ENCODE measurements at places on chromosomes 6 and 20.

DNA sequence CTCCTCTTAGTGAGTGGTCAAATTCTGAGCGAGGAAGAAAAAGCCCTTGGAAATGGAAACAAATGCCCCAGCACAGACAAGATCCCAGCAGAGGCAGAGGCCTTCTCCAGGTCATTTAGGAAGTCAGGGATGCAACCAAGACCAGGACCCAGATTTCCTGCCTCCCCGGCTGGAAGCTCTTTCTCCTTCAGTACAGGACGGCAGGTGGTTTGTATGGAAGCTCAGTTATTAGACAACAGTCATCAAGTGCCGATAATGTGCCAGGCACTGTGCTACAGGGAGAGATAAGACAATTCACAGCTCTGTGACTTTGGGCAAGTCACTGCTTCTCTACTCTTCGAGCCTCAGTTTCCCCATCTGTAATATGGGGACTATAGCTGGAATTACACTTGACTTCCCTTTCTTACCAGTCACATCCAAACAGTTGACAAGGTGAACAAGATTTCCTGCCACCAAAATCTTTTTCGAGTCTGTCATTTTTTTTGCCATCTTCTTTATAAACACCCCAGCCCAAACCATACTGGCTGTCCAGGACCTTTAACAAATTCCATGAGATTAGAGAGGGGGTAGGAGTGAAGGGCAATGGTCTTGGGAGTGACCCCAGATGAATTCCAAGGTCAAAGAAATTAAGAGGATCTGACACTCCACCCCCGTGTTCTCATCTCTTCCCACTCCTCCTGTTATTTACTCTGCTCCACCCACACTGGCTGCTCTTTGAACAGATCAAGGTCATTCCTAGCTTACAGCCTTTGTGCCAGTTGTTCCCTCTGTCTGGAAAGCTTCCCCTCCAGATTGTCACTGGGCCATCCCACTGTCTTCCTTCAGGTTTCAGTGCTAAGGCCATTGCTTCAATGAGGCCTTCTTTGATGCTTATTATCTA, 6.0 kb downstream of the MMP9 start:
- no peak for DNase-seq

GRCh38 chr6:156928972-156929371, 151.8 kb downstream of the ARID1B start:
- no peak for DNase-seq

- DNase-seq, result peak; percentile 1
Observed at GRCh38 chr6:46042355-46042999, 26.8 kb upstream of the CLIC5 start.

DNA sequence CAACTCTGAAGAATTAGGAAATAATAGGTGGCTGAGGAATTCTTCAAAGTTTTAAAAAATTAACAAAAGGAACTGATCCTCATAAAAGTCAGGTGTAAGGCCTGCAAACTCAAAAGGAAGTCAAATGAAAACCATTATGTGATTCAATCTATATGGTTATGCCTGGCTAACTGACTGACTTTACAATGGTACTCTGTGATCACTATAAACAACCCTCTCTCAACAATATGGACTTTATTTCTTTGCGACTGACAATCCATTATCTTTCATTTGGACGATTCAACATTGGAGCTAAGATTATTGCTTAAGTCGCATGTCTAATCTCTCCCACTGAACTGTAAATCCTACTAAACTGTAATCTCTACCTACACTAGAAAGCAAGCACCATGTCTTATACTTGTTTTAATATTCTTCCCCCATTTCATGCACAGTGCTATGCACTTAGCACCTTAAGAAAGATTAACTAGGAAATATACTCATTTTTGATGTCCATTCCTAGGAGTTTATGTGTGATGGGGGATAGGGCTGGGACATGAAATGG, 1.4 kb downstream of the STK38 start:
- DNase-seq, result no peak

GRCh38 chr20:1291191-1291741, 25.2 kb downstream of the SNPH start:
- DNase-seq, result no peak

DNA sequence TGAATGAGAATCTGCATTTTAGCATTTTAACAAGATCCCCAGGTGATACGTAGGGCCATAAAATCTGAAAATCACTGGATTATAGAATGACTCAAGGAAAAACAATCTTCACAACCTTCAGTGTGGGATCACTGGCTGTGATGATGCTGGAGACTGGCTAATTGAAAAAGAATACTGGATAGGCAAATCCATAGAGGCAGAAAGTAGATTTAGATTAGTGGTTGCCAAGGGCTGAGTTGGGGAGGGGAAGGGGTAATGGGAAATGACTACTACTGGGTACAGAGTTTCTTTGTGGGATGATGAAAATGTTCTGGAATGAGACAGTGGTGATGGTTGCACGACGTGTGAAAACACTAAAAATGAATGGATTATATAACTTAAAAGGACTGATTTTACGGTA, 84.1 kb downstream of the CDK19 start:
- DNase-seq, result no peak

- DNase-seq, result no peak
Observed at GRCh38 chr6:166605752-166606151, 19.3 kb upstream of the RAMACL start.

DNA sequence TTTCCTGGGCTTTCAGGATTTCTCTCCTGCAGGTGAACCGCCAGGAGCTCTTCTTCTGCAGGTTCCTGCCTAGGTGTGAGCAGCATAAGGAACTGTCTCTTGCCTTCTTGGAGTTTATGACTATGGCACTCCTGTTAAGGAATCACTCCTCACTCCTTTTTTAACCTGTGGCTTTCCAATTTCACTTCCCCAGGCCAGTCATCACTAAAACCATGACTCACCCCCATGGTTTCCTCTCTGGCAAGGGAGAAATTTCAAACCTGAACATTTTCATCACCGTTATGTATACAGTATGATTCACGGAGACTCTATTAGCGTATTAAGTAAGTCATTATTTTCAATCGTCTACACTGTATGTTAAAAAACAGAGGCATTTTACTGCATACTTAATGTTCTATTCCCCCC, 78.2 kb upstream of the ARID1B start:
- no peak for DNase-seq

DNA sequence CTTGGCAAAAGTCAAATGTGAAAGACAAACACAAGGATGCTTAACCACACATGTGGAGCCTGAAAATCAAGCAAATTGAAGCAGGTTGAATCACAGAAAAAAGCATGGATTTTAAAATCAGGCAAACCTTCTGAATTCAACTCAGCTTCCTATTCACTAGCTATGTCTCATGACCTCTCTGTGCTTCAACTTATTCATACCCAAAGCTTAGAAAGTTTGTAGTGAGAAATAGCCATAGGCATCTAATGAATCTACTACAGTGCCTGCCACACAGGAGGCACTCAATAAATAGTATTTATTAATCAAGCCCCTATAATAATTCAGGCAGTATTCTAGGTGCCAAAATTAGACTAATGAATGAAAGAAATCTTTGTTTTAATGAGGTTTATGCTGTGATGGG, 112.2 kb upstream of the TNFAIP3 start:
- DNase-seq, result no peak

DNA sequence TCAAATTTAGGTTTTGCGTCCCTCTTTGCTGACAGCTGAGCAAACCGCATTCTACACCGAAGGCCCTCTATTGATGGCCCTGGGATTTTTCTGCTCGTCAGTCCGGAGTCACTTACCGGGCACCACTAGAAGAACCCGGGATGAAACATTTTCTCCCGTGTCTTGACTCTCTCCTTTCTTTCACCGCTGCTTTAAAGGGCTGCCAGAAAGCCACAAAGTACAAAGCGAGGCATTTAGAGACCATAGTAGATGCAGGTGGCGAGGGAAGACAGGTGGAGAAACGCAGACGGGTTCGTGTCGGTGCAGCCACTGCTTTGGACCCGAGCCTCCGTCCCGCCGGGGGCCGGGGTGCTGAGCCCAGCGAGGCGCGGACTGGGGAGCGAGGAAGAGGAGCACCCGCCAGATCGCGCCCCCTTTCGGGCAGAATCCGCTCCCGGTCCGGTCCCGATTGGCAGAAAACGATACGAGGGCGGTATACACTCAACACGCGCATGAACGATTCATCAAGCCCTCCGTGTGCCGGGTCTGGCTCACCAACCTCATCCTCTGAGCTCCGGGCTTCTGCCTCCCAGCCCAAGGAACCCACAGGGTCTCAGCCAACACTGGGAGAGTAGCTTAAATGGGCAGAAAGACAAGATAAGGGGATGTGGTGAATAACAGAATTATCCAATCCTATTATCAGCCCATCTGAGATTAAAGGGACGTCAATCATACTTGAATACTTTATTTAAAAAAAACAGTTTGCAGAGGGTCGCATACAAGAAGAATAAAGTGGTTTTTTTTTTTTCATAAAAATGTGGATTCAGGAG, 84.9 kb downstream of the TRIM27 start:
- DNase-seq, result peak; percentile 80

DNA sequence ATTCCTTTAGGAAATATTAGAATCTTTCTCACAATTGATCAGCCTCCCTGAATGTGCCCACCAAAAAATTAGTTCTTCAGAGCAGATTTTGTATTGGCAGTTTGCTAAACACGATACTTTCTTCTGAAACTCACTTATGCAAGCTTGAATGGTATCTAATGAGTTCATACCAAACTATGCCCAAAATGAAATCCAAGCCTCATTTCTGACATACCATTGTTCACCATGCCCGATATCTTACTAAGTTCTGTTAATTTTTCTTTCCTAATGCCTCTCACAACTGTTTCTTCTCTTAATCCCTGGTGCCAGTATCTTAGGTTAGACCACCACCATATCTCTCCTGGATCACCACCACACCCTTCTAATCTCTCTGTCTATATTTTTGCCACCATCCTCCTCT, 755.9 kb downstream of the KIF16B start:
- no peak for DNase-seq

- no peak for DNase-seq
Observed at GRCh38 chr6:9103876-9104521, 668.7 kb upstream of the SLC35B3 start.

- DNase-seq, result no peak
Observed at GRCh38 chr6:46657642-46658041, 4.9 kb downstream of the SLC25A27 start.

DNA sequence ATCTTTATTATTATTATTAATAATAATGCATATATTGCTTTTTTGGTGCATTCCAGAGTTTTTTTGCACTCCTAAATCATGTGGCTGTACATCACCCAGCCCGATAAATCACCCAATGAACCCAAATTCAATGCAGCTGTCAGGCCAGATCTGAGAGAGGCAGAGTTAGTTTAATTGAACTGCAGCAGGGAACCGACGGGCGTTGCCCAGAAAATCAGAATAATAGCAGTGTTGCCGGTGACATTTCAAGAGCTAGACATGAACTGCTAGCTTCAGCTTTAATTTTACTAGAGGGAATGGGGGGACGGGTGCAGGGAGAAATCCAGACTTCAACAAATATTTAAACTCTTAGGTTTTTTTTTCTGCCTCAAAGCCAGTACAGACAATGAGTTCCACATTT, 135.0 kb downstream of the CLIC5 start:
- DNase-seq, result no peak

DNA sequence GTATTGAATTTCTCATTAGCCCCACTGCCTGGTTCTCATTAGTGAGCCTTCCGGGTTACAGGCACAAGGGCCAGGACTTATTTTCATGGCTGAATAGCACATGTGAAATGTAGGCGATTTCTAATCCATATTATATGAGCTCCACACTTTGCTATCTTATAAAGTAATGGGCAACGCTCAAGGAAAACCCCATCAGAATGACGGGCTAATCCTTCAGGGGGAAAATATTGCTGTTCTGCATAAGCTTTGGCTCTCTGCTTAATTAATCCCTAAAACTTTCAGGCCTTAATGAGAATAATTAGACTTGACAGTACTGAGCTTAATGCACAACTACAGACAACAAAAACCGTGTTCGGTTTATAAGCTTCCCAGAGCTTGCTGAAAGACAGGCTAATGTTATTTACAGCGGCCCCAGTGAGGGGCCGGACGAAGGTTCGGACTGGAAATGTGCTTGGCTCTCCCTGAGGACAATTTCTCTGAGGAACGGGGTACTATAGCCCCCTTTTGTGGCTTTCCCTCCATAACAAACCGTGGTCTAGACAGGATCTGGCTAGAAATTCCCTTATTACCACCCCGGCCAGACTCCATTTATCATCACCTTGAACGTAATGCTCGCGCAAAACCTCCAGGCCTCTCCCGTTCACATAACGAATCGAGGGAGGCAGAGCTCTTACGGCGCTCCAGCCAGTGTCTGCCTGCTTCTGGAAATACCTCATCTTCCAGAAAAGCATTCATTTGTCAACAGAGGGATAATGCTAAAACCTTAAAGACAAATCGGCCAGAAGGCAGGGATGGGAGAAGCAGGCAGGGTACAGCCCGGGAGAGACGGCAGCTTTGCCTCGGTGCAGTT, 164.5 kb downstream of the CD83 start:
- no peak for DNase-seq

DNA sequence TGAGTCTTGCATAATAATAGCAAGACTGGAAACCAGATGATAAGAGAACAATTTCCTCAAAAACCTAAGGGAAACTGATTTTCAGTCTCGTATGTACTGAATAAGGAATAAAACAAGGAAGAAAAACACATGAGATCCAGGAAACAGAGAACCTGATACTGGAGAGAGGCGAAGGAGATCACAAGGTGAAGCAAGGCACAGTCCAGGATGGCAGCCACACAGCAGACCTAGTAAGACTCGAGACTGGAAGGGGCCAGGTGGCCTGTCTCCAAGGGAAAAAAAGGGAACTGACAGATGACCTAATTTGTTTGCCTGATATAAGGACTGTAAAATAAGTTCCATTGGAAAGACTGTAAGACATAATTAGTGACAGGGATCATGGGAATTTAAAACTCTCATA, 71.1 kb downstream of the TASP1 start:
- no peak for DNase-seq

DNA sequence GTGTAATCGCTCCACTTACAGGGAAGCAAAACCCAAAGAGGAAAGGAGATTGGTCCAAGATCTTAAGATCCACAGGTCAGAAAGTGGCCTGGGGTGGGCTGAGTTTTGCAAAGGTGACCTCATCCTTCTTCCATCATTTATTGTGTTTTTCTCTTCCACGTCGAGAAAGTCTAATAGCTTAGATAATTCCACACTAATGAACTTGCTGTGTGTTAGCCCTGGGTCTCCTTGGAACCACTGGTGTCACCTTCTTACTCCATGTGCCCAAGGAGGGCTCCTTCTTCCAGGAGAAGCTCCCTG, 1.7 kb downstream of the SLC13A3 start:
- DNase-seq, result no peak

- no peak for DNase-seq
Observed at GRCh38 chr6:47059216-47059885, 17.2 kb upstream of the ADGRF1 start.

All from midbrain (tissue), 1 donor.